Fibroblast of skin of back (primary cell): ENCODE measurements at places on chromosomes 3 and 15.

DNA sequence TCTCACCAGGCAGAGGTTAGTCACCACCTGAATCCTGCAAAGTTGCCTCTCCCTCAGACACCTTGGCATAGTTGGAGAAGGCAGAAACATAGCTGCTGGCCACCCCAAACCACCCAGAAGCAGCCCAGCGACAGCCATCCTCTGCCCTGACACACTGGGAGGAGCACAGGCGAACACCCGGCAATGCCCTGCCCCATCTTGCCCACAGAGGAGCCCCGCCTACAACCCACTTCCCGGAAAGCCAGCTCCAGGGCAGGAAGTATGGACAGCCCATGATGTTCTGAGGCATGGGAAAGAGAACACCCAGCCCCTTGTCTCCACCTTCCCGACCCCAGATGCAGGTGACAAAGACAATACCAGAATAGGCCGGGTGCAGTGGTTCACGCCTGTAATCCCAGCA lies 12.6 kb upstream of the SHISA5 start:
- no peak for DNase-seq

- DNase-seq: no peak
These were observed 255.2 kb downstream of the NR2F2 start for GRCh38 chr15:96585484-96586386.

GRCh38 chr3:115165266-115165665 lies 18.2 kb upstream of the ZBTB20 start:
- DNase-seq: no peak

GRCh38 chr3:139870000-139870675 lies 64.8 kb upstream of the CLSTN2 start:
- no peak for DNase-seq

DNA sequence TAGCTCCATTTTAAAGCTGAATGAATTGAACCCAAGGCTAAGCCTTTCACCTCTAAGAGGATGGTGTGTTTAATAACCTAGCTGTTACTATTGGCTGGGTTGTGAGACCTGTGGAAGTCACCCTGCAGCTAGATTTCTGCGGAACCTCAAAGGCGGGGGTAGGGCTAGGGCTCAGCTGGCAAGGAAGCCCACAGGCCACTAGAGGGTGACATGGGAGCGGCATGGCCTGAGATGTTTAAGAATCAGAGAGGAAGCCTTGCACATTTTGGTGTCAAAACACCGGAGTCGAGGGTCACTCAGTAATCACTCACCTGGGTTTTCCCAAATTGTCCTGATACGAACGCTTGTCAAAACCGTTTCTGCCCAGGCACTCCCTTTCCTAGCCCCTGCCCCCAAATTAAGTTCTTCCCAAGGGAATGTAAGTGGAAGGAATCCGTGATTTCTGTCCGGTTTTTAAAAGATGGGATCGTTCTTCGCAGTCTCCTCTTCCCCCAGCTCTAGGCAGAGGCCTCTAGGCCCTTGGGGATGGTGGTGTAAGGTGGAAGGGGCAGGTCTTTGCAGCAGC lies 3.8 kb upstream of the ACAD9 start:
- peak; percentile 37 for DNase-seq

- DNase-seq: no peak
These were observed 1351.5 kb downstream of the ZPLD1 start for GRCh38 chr3:103786296-103786695.

GRCh38 chr3:184981071-184981470 lies 169.1 kb downstream of the VPS8 start:
- DNase-seq: no peak

- DNase-seq: no peak
These were observed 12.0 kb upstream of the COL8A1 start for GRCh38 chr3:99626417-99626788.

DNA sequence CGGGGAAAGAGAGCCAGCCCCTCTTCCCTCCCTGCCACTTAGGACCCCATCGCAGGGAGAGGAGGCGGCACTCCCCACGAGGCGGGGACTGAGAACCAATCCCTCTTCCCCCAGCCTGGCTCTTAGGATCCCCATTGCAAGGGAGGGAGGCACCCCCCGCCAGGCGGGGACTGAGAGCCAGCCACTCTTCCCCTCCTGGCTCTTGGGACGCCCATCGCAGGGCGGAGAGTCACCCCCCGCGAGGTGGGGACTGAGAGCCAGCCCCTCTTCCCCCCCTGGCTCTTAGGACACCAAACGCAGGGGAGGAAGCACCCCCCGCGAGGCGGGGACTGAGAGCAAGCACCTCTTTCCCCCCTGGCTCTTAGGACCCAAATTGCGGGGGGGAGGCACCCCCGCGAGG lies 34.2 kb upstream of the SSUH2 start:
- no peak for DNase-seq

DNA sequence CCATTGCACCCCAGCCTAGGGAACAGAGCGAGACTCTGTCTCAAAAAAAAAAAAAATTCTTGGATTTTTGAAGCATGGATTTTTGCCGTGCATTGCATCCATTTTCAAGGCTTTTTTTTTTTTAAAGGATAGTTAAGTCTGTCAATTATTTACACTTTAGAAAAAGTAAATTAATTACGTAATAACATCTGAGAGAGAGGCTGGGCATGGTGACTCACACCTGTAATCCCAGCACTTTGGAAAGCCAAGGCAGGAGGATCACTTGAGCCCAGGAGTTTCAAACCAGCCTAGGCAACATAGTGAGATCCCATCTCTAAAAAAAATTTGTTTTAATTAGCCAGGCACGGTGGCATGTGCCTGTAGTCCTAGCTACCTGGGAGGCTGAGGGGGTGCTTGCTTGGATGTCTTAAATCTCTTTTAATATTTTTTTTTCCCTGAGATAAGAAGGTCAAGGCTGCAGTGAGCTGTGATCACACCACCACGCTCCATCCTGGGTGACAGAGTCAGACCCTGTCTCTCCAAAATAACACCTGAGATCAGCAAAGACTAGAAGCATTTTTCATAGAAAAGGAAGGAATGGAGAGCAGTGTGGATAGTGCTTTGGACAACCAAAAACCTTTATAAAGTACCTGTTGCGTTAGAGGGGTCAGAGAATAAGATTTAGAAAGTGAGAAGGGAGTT lies 6.8 kb upstream of the SENP7 start:
- no peak for DNase-seq

DNA sequence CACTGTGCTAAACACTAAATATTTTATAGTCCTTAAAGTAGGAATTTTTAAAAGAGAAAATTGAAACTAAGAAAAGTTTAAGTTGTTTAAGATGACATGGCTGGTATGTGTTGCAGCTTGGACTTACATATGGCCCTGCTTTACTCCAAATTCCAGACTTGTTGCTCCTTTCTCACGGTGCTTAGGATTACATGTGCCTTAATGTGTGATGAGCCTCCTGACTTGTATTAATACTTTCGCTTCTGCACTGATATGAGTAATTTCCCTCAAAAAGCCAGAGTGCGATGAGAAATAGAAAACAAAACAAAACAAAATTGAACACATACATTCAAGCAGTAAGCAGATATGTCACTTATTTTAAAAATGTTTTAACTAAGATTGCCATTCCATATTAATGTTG lies 250.2 kb downstream of the VGLL3 start:
- peak; percentile 40 for DNase-seq

- peak; percentile 23 for DNase-seq
These were observed 269.4 kb upstream of the ROPN1 start for GRCh38 chr3:124261306-124261705.

DNA sequence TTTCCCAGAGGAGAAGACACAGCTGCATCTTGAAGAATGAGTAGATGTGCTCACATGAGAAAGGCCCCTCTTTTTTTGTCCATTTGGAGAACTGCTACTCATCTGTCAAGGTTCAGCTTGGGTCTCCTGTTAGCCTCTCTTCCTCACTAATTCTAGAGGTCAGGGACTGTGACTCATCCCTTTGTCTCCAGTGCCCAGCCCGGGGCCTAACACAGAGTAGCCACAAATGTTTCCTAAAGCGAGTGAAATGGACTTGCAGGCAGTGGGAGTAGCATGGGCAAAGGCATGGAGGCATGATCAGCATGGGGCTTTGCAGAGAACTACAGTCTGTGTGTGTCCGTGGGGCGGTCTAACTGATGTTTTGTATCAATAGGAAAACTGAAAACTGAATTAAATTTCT lies 33.9 kb upstream of the MRPS22 start:
- peak; percentile 41 for DNase-seq

DNA sequence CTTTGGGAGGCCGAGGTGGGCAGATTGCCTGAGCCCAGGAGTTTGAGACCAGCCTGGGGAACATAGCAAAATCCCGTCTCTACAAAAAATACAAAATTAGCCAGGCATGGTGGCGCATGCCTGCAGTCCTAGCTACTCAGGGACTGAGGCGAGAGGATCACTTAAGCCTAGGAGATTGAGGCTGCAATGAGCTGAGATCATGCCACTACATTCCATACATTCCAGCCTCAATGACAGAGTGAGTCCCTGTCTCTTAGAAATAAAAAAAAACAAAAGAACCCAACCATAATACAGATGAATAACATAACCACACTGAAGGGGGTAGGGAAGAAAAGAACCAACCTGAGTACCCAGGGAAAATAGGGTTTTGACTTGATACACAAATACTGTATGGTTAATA lies 19.7 kb upstream of the CGNL1 start:
- peak; percentile 94 for DNase-seq

GRCh38 chr3:30315447-30315846 lies 291.0 kb upstream of the TGFBR2 start:
- DNase-seq: peak; percentile 83
